Right cardiac atrium (tissue), 5 donors: ENCODE measurements at places on chromosomes 6 and 20. TPM values are rescaled to one million over a fixed set of nuclear protein-coding genes. Genes with fewer than 3 reads are reported as not detected.

DNA sequence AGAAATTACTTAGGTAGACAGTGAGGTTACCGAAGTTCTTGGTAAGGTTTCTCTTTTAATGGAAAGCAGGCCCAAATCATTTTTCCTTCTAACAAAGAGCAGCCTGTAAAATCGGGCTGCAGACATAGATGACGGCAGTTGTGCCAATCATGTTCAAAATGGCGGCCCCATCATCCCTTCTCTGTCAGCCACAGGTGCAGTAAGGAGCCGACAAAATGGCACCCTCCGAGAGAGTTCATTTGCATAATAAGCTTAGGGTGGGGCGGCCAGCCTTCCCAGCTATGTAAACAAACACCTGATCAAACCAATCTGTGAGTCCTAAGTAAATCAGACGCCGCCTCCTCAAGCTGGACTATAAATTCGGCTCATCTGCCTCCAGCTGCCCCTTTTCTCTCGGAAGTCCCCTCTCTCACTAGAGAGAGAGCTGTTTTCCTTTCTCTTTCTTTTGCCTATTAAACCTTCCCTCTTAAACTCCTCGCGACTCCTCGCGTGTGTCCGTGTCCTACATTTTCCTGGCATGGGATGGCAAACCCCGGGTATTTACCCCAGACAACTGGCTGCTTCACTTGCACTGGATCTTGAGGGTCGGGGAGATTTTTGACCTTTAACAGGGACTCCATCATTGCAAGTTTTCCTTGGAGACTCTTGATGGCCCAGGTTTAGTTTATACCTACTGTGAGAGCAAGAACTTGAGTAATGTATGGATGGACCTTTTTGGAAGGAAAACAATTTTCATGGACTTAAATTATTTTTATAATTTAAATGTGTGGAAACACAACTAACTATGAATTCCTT is 8.9 kb upstream of the DDR1 start:
- no peak for DNase-seq

- DNase-seq, result no peak
Observed at GRCh38 chr20:14861028-14861699, 523.8 kb upstream of the FLRT3 start.

- DNase-seq, result no peak
Observed at GRCh38 chr6:11093376-11093625, 333 bp upstream of the SMIM13 start.

DNA sequence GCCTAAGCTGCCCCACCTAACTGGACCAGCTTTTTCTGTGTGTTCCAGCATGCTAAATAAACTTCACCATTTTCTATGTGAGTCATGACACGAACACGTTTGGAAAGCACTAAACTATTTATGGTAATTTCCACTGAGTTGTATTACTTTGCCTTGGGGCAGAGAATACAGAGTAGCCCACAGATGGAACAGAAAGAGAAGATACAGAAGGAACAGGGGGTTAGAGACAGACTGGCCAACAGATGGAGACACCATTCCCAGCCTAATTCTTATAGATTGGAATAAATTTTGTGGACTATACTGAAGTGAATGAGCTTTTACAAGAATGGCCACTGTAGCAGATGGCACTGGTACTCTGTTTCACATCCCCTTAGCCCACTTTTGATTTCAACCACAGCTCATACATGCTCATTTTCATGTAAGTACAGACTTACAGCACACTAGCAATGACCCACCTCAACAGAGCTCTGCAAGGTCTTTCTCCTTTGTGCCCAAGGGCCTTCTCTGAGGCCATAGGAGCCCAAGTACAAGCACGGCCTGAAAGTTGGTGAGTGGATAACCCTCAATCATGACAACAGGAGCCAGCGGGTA is 13.1 kb upstream of the NT5DC1 start:
- no peak for DNase-seq

Gene ATP9A
- 6.2 TPM for polyA plus RNA-seq
